ENCODE measurements at places on chromosomes 5 and 9. TPM values are rescaled to one million over a fixed set of nuclear protein-coding genes. Genes with fewer than 3 reads are reported as not detected.

- DNase-seq = no peak
Measured at GRCh38 chr9:28503573-28503972, 930.3 kb upstream of the C9orf72 start.

DNA sequence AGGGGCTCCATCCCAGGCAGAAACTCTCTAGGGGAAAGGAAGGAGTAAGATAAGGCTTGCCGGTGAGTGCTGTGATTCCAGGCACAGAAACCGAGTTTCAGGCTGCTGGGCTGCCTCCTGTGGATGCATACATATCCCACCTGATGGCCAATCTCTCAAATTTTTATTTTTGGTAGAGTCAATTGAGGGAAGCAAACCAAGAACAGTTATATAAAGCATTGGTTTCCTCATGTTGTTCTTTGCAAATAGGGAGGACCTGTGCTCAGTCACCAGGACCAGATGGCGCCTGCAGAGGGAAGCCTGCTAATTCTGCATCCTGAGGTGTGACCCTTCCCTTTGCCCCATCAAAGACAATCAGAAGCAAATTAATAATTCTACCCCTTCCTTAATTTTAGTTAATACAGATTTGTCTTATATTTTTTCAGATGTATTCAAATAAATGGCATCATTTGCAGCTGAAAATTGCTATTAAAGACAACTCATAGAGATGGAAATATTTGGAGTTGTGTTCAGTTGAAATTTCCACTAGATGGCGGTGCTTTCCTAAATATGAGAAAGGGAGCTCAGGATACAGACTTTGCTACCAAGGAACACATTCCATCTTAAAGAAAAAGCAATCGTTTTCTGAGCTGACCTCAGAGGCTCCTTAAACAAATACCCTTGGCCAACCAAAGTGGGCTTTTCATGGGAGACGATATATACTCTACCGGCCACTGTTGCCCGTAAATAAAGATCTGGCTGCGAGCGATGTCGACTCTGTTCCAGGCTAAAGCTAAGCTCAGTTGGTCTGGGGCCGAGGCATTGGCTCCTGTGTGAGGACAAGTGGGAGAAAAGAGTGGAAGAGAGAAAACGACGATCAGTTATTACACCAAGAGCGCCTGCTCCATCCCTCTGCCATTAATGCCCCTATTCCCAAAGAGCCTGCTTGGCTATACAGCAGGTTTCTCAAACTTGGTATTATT is 225.7 kb upstream of the KLF9 start:
- DNase-seq = peak; percentile 28

- DNase-seq = no peak
Measured at GRCh38 chr5:308672-309271, 12.7 kb upstream of the AHRR start.

DNA sequence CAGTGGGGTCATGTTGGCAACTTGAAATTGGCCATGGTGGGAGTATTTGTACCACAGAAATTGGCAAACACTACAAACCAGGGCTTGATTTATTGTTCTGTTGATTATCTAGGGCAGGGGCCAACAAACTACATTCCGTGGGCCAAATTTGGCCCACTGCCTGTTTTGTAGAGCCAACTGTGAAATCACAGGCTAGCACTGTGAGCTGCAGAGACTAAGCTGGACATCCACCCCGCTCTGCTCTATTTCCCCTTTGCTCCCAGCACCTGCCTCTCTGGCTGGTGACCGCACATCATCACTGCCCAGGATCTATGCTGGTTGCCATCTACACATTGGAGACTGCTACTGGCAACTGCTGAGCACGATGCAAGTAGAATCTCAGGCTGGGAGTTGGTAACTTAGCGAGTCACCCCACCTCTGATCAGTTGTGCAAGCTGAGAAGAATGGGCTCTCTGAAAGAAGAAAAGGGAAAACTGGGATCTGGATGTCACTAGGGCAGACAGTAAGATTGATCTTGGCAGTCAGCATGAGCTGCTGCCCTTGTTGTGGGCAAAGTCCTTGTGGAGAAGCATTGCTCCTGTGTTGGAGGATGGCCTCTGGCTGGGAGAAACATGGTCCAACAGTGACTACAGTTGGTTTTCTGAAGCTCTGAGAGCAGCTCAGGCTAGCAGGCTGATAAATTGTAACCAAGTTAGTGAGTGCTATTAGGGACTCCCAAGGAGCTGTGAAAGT is 144.7 kb upstream of the RAD23B start:
- no peak for DNase-seq

IFNA21 gene
- polyA plus RNA-seq = not detected

DNA sequence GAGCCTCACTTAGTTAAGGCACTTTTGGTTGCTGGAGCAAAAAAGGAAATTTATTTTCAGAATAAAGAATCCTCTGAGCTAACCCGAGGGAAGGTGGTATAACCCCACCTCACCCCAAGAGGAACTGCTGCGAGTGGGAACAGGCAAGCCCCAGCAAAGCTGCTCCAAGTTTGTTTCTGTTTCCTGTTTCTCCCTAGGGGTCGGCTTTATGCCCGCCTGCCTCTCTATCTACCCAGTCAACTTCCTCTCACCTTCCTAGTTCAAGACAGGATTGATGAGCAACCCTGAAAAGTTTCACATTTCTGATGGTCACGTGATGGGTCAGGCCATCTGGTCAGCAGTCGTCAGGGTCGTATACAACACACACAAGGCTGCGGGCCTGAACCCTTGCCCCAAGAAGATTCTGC is 31.1 kb downstream of the TRIO start:
- no peak for DNase-seq

GRCh38 chr9:89525446-89526374 is 27.8 kb upstream of the SEMA4D start:
- no peak for DNase-seq

DNA sequence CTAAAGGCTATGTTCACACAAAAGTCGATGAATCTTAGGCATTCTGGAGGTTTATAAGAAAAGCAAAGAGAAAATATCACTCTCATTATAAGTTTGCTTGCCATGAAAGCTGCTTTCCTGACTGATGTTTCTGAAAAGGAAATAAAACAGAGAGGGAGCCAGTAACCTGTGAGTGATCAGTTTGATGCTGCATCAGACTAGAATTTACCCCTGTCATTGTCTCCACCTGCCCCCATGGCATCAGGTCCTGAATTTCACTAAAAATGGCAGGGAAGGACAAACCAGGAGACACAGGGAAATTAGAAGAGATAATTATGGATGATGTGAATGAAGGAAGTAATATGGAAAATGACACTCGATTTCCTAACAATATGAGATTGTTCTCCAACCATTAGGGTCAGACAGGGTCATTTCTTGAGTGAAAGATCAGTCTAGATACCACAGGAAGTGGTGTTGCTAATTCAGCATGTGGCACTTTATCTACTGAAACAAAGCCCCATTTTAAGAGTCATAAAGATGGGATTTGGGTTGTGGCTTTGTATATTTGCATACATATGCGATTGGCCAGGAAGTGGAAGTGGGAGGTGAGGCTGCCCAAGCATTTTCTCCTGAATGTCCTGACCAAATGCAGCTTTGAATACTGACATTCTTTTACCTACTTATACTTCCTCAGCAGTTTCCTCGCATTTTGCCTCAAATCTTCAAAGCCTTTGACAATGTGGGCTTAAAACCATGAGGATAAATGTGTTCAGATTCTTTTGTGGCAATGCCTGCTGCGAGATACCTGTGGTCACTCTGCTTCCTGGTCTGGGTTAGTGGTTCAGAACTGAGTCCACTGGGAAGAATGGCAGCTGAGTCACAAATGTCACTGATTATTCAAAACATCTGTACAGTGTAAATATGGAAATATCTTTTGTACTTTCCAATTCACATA is 29.7 kb downstream of the MEGF10 start:
- no peak for DNase-seq

- no peak for DNase-seq
Measured at GRCh38 chr5:6585168-6585567, 47.7 kb downstream of the NSUN2 start.

- no peak for DNase-seq
Measured at GRCh38 chr5:179346401-179346800, 1.1 kb upstream of the ADAMTS2 start.

- no peak for DNase-seq
Measured at GRCh38 chr9:87898151-87898550, 15.5 kb downstream of the SPATA31E1 start.

DNA sequence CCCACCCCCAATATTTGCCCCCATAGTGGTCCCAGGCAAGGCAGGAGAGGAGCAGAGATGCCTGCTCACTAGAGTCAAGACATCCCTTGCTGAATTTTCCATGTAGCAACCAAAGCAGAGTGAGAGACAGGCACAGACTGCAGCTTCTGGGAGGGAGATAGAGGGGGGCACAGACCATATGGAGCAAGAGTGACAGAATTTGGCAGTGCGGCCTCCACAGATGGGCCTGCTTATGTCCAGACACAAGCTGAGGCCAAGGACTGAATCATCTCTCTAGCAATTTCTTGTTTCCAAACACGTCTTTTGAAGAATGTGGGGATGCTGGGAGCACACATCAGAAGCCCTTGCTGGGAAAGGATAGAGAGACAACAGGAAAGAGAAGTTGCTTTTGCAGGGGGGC is 53.0 kb upstream of the ALDH1B1 start:
- DNase-seq = no peak

GRCh38 chr9:130609163-130609562 is 29.8 kb downstream of the FUBP3 start:
- no peak for DNase-seq

- no peak for DNase-seq
Measured at GRCh38 chr9:26535151-26535550, 357.5 kb downstream of the CAAP1 start.

APBA1 gene
- 17.8 TPM for polyA plus RNA-seq

DNA sequence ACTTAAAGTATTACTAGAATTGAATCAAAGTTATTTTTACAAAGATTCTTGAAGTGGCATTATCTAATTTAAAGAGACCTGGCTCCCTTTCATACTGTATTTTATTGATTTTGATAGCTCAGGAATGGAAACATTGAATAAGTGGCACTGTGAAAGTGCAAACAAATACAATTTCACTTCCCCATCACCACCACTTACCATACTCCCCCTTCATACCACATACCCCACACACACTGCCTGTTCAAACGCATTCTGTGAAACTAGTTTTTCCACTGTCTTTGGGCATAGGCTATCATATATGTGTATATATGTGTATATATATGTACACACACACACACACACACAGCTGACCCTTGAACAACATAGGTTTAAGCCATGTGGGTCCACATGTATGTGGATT is 62.1 kb upstream of the ATG10 start:
- no peak for DNase-seq
